ENCODE measurements at places on chromosomes 6 and 20.
A peak's percentile ranks its signal among the peaks of the same experiment; 100 is the strongest.

GRCh38 chr6:14863902-14864850 is 381.7 kb upstream of the JARID2 start:
- peak; percentile 82 for DNase-seq

DNA sequence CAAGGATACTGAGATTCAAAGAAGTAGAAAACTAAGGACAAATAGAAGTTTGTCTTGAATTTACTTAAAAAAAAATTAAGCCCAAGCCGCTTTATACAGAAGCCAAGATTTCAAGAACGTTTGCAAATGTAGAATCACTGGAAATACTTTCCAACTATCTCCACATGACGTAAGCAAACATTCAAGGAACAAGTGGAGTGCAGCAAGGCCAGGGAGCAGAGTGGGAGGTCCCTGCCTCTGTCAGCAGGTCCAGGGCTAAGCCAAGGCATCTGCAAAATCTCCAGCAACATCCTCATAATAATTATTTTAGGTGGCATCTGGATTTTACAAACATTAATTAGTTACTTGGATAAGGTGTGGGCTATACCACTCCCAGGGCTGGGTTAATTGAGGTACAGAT is 60.1 kb upstream of the AKIRIN2 start:
- DNase-seq = no peak

- DNase-seq = no peak
Measured at GRCh38 chr20:51412333-51412871, 130.1 kb downstream of the NFATC2 start.

- no peak for DNase-seq
Measured at GRCh38 chr20:36582322-36582721, 8.9 kb downstream of the TGIF2 start.

DNA sequence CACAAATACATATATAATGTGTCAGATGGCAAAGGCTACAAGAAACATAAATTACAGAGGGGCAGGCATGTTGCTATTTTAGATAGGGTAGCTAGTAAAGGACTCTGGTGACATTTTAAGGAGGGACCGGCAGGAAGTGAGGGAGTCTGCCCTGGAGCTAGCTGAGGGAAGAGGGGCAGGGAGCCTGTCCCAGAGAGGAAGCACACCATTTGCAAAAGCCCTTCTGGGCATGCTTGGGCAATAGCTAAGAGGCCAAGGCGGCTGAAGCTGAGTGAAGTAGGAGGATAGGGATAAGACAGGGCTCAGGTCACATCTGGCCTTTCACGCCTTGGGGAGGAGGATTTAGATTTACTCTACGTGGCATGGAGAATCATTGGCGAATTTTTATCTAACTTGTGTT is 96.2 kb downstream of the RTN4IP1 start:
- DNase-seq = no peak

- DNase-seq = no peak
Measured at GRCh38 chr6:43444036-43444435, 11.3 kb downstream of the DLK2 start.

- DNase-seq = no peak
Measured at GRCh38 chr20:43415661-43416430, 41.9 kb upstream of the SRSF6 start.

DNA sequence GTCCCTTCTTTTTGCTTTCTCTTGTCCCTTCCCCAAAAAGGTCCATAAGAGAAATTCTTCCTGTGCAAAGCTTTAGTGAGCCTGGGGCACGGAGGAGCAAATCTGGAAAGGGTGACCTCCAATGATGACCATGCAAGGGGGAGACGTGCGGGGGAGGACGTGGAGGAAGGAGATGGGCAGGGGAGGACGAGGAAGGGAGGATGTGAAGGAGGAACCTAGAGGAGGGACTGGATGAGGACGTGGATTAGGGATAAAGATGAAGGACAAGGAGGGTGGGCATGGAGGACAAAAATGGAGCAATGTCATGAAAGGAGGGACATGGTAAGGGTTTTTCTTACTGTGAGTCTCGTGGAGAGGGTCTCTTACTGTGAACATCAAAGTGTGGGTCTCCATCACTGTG is 139.5 kb downstream of the ERMARD start:
- no peak for DNase-seq

DNA sequence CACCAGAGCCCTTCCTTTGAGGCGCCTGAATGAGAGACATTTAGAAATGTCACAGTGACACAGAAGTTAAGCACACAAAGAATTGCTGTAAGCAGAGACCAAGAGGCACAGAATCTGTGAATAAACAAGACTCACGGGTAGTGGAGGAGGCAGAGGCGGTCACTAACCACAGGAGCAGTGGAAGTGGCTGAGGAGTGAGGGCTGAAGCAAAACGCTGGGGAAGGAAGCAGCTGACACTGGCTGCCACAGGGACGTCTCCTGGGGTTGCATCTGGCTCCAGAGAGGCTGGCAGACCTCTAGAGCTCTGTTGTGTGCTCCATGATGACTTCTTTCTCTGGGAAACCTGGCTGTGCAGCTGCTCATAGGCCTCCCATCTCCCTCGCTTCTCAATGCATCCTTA is 65.0 kb upstream of the SLC2A12 start:
- no peak for DNase-seq

All from NCI-H82 (cell line).